Activated CD4-positive, alpha-beta memory T cell treated with anti-CD3 and anti-CD28 coated beads for 36 hours (primary cell): ENCODE measurements at places on chromosomes 3 and 15. TPM values are rescaled to one million over a fixed set of nuclear protein-coding genes. Genes with fewer than 3 reads are reported as not detected.

- H3K4me1 ChIP-seq = peaks cover 20% of the 10 kb centered on the region
- no peaks in the 10 kb centered on the region for H3K27me3 ChIP-seq
- no peak overlapping the region for H3K27ac ChIP-seq
- peaks cover 20% of the 10 kb centered on the region for H3K36me3 ChIP-seq
- no peak overlapping the region for H3K4me3 ChIP-seq
Measured at GRCh38 chr3:15420871-15421270, 6.5 kb downstream of the METTL6 start.

GRCh38 chr3:182294696-182295095 lies 498.6 kb upstream of the ATP11B start:
- H3K27me3 ChIP-seq = no peaks in the 10 kb centered on the region
- no peak overlapping the region for H3K4me3 ChIP-seq
- no peaks in the 10 kb centered on the region for H3K36me3 ChIP-seq
- DNase-seq = no peak
- no peaks in the 10 kb centered on the region for H3K4me1 ChIP-seq
- H3K27ac ChIP-seq = no peak overlapping the region

DNA sequence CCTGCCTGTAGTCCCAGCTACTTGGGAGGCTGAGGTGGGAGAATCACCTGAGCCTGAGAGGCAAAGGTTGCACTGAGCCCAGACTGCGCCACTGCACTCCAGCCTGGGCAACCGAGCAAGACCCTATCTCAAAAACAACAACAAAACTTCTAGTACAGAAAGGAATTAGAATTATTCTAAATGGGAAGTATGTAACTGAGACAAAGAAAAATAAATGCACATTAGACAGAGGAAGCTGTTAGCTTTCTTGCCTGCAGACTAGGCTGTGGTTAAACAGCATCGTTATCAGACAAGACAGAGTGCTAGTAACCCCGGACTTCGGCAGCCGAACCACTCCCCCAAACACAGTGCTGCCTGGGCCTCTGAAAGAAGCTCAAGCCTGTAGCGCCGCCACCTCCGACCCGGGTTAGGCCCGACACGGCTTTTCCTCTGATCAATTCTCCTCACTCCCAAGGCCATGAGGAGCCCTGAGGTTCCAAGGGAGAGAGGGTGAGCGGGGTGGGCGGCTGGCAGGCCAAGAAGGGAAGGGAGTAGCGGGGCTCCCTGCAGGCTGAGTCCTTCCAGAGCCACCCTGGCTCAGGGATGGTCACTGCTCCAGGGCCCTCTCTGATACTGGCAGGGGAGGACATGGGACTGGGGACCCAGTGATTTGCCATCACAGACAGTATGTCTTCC lies 44.8 kb upstream of the MUC4 start:
- no peak for DNase-seq
- peaks cover 6% of the 10 kb centered on the region for H3K4me1 ChIP-seq
- H3K4me3 ChIP-seq = no peak overlapping the region
- H3K27me3 ChIP-seq = no peaks in the 10 kb centered on the region
- no peak overlapping the region for H3K27ac ChIP-seq

- H3K36me3 ChIP-seq = no peaks in the 10 kb centered on the region
- no peak overlapping the region for H3K4me3 ChIP-seq
- DNase-seq = no peak
- H3K27me3 ChIP-seq = no peaks in the 10 kb centered on the region
- H3K27ac ChIP-seq = no peak overlapping the region
Measured at GRCh38 chr3:104437131-104437750, 929.5 kb upstream of the ALCAM start.

GRCh38 chr3:107910713-107911259 lies 180.0 kb downstream of the CD47 start:
- DNase-seq = peak; percentile 61
- H3K4me3 ChIP-seq = no peak overlapping the region
- H3K4me1 ChIP-seq = peaks cover 15% of the 10 kb centered on the region

Gene TMCO5A
- not detected for total RNA-seq

Gene ARPP21
- total RNA-seq = not detected
